ENCODE measurements at places on chromosomes 4 and X. TPM values are rescaled to one million over a fixed set of nuclear protein-coding genes. Genes with fewer than 3 reads are reported as not detected.

Gene MYOZ2
- total RNA-seq: not detected

Gene ZNF141
- total RNA-seq: 5.2 TPM

Gene TCEANC
- total RNA-seq: 0.29 TPM

Gene RHOXF2B
- not detected for total RNA-seq

Gene NAP1L2
- total RNA-seq: not detected

Data from epithelial cell of proximal tubule (primary cell).